ENCODE measurements at places on chromosomes 2 and 18.

- DNase-seq: no peak
Observed at GRCh38 chr2:238838786-238839327, 9.0 kb upstream of the TWIST2 start.

- DNase-seq: peak; percentile 46
Observed at GRCh38 chr2:24421668-24422067, 61.3 kb upstream of the ITSN2 start.

GRCh38 chr2:121599963-121600651 is 49.2 kb downstream of the CLASP1 start:
- DNase-seq: no peak

DNA sequence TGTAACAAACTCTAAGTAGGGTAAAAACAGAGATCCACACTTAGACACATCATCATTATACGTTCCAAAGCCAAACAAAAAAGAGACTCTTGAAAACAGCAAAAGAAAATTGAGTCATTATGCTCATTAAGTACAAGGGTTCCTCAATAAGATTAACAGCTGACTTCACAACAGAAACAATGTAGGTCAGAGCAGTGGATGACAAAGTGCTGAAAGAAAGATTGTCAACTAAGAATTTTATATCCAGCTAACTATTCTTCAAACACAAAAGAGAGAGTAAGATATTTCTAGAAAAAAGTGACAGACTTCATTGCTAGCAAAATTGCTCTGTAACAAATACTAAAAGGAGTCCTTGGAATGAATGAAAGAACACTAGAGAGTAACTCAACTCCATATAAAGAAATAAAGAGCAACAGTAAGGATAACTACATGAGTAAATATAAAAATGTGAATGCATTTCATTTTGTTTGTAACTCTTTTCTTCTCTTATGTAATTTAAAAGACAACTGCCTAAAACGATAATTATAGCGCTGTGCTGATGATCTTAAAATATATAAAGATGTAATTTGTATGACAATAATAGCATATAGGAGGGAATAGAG is 23.8 kb upstream of the DNER start:
- no peak for DNase-seq

DNA sequence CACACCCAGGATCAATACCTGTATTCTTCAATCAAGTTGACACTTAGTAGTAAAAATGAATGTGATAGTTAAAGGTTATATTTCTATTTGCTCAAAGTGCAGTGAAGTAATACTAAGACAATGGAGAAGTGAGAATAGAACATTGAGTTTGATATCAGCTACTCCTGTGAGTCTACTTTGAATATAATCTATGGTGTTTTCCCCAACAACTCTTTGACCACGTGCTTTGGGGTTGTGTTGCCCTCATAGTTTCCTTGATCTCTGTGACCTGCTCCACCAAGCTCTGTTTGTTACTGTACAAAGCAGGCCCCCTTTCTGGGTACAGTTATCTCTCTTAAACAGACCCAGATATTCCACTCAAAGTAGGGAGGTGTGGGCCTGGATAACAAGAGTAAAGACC is 222.9 kb downstream of the GALR1 start:
- DNase-seq: no peak

- peak; percentile 3 for DNase-seq
Observed at GRCh38 chr18:6482198-6482977, 67.7 kb upstream of the L3MBTL4 start.

DNA sequence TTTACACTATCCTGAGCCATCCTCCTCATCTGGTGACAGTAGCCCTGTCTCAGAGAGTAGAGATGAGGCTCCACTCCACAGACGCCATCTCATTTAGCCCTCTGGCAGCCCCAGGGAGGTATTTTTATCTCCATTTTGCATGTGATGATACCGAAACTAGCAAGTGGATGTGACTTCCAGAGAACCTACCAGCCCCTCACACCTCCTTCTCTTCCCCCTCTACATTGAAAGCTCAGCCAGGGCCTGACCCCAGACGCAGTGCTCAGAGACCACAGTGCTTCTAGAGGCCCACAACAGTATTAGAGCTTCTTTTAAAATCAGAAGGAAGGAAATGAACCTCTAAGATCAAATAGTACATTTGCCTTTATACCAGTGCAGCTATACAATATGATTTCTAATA is 8.3 kb downstream of the GYPC start:
- peak; percentile 15 for DNase-seq

- DNase-seq: no peak
Observed at GRCh38 chr18:10213526-10213925, 240.9 kb upstream of the APCDD1 start.

DNA sequence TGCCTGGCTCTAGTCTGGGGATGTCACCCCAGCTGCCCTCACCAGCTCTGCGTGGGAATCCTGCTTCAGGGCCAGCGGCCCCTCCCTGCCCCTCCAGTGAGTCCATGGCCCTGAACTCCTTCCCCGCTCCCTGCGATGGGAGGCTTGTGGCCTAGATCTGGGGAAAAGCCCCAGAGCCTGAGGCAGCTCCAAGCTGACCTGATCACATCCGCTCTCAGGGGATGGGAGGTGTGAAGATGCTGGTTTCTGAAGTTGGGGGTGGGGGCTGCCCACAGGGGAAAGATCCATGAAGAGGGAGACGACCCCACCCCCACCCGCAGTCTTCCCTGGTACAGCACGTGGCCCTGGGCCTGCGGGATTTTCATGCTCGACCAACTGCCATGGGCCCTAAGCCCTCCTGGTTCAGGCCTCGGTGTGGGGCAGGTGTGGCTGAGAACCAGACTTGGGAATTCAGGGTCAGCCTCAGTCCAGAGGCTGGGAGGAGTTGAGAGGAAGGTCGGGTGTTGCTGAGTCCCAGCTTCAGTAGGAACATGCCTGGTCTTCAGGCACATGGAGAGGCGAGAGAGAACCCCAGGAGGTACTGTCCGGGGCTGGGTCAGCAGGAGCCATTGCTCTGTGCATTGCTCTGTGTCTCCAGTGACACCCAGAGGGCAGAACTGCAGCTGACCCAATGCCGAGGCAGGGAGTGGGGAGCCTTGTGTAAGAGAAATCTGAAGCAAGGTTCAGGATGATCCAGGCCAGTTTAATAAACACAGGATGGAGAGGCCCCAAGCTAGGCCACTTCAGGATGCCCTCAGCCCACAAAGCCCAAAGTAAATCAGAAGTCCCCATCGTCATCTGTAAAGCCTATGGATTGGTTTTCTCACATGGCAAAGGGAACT is 115.1 kb downstream of the CAPN13 start:
- DNase-seq: no peak

- DNase-seq: no peak
Observed at GRCh38 chr2:200222791-200223190, 83.7 kb upstream of the SPATS2L start.

DNA sequence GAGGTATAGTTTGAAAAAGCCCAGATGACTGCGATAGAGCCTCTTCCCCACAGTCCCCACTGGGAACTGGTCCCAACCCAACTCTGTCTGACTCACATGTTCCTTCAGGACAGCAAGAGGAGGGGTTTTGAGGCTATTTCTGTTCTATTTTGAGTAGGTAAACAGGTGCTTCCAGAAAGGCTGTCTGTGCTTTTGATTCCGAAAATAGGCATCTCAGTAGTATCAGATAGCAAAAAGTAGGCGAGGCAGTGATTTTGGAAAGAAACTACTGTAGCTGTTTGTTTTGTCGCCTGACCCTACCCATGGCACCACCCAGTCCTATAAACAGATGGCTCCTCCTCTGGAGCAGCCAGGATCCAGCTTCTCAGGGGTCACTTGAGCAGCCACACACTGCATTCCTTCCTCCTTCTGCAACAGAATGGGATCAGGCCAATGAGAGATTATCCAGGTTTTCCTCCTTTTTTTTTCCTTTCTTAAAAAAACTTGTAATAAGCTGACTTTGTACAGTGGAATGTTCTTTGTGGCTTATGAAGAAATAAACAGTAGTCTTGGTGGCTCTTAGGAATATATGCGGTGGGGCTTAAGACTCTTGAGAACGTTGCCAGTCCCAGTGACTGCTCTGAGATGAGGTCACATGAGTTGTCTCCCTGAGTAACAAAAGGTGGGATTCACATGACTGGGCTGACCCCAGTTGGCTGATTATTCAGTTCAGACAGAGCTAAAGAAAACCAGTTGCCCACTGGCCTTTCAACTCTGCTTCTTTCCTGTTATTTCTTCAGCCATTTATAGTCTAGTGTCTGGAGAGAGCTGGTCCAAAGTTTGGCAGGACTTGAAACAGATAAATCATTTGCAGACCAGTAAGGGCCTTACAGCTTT is 98.6 kb downstream of the KCNS3 start:
- DNase-seq: no peak

GRCh38 chr2:183666031-183666430 is 541.8 kb downstream of the NUP35 start:
- DNase-seq: no peak

DNA sequence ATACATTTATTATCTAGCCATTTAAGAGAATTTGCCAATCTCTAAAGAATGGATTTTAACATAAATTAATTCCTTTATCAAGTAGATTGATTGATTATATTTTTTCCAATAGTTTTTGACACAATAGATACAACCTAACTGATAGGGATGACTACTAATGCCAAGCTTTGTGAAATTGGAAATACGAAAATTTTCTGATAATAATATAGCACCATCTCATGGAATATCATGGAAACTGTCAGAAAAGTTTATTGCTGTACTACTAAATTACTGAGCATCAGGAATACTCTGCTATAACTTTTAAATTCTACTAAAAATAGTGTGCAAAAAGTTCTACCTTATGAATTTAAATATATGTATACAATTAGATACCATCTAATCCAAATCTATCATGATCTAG is 101.8 kb upstream of the MAP2 start:
- no peak for DNase-seq

DNA sequence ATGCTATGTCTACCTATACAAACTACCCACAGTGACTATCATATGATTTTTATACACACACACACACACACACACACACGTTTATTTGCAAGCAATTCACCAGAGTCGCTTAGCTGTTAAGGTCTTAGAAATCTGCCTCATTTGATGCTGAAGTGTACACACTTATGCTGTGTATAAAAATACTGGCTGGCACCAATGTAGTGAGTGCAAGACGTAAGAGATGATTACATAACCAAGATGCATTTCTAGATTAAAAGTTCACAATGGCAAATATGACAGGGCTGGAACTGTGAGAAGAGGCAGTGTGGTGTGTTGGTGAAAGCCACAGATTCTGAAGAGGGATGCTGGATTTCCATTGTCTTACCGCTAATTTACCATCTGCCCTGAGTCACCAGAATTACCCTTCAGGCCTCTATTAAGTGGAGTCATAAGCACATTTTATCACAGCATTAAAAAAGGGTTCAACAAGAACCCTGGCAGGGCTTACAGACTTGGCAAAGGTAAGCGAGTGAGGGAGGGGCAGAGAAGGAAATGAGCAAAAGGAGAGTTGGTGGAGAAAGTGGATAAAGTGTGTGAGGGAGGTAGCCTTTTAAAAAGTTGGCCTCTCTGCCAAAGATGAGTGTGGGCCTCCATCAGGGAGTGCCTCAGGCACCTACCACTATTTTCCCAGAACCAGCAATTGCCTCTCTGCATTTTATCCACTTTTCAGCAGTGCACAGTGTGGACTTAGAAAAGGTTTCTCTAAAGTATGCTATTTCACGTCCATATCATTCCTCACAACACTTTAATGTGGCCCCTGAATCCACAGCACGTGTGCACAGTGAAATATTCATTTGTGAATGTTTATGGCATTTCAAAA is 21.5 kb downstream of the MEIS1 start:
- no peak for DNase-seq

GRCh38 chr2:81528852-81529480 is 1224.4 kb upstream of the LRRTM1 start:
- DNase-seq: no peak

DNA sequence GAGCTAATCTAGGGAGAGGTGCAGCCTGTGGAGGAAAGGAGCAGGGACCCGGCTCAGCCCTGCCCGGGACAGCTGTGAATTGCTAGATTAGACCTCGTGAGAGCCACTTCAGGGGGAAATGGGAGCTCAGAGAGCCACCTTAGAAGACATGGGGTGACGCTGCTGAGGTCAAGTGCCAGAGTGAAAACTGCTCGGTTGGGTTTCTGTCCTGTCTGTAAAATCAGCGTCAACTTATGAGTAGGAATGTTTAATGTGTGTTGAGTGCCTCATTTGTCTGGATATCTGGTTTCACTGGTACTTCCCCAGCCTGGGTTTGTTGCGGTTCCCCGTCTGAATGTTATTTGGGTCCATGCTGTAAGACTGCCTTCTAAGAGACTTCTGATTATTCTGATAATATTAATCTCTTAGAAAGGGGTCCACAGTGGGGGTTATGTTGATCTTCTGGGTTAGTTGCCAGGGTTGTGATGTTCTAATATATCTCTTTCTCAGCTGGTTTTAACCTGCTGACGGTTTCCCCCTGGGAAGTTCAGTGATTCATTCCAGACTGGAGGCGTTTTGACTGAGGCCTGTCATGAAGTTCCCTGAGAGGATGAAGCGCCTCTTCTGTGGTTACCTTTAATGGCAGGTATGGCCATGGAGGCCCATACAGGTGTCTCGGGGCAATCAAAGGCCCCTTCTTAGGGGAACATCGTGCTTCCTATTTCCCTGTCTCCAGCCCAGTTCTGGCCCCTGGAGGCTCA is 175.9 kb downstream of the SH3RF3 start:
- no peak for DNase-seq

Measured in activated T-cell treated with anti-CD3 and anti-CD28 coated beads for 48 hours (primary cell).